HS-5 (cell line): ENCODE measurements at places on chromosomes 4 and X.

DNA sequence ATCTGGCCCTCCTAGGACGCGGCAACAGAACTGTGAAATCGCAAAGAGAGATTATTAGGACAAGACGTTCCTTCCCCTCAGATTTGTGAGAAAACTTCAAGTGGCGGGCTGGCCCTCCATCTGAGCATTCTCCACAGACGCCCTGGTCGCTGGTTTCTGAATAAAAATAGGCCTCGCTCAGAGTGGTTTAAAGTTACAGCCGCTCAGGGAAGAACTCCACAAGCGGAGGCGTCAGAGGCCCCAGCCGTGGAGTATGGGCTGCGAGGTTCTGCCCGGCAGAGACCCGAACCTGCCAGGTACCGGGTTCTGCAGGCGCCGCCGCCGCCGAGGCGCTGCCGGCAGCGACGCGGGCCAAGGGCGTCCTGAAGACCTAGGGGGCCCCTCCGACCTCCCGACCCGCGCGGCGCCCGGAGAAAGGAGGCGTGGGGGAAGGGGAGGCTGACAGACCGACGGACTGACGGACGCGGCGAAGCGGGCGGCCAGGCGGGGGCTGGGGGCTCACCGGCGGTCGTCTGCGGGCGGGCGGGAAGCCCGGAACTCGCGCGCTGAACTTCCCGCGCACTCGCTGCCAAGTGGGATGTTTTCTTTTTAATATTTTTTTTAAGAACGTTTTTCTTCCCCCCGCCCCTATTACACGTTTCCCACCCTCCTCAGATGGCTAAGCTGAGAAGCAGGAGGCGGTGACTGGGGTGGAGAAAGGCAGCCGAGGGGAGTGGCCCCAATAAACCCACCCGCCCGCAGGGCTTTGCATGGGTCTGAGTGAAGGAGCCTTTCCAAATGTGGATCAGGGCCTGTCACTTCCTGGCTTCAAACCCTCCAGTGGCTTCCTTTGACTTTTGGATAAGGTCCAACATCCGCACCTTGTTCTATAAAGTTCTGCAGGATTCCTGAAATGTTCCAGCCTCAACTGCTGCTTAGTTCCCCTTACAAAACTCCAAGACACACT lies at the start of gene PABPC4L:
Gene PABPC4L (minus strand): TSS at position 574 of the 946 bp plus-strand sequence. CDS start 770 bp downstream, outside the sequence.
- no peak for DNase-seq

GRCh38 chr4:184420881-184421416 lies 53.4 kb downstream of the IRF2 start:
- no peak for DNase-seq

- no peak for DNase-seq
Measured at GRCh38 chr4:24202579-24202978, 312.7 kb upstream of the PPARGC1A start.

DNA sequence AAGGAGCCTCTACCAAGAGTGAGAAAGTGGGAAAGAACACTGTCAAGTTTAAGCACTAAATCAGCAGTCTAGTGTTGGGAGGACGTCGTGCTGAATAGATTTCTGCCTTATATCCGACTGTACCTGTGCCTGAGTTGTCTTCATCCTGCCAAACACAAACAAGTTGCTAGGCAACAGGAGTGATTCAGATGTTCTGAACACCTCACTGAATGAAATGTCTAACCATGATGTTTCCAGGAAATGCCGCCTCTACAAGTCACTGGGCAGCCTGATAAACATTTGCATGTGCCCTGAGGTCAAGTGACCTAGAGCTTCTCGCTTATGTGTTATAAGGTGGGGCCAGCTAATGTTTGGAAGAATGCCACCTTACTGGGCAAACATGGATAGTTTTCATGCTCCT lies 37.9 kb downstream of the SGMS2 start:
- DNase-seq = peak; percentile 40

- DNase-seq = no peak
Measured at GRCh38 chrX:133568109-133568508, 152.8 kb upstream of the GPC4 start.

DNA sequence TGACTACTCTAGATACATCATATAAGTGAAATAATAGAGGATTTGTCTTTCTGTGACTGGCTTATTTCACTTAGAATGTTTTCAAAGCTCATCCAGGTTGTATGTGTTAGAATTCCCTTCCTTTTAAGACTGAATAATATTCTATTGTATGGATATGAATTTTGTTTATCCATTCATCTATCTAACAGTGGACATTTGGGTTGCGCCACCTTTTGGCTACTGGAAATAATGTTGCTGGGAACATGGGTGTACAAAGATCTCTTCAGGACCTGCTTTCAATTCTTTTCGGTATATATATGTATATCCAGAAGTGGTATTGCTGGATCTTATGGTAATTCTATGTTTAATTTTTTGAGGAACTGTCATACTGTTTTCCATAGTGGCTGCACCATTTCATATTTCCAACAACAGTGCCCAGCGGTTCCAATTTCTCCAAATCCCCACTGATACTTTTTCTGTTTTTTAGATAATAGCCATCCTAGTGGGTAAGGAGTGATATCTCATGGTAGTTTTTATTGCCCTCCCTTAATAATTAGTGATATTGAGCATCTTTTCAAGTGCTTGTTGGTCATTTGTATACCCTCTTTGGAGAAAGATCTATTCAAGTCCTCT lies 3.4 kb upstream of the SCD5 start:
- DNase-seq = no peak

- DNase-seq = no peak
Measured at GRCh38 chrX:106952988-106953387, 32.8 kb downstream of the CLDN2 start.

GRCh38 chr4:95547715-95548471 lies 880 bp downstream of the UNC5C start:
- no peak for DNase-seq

DNA sequence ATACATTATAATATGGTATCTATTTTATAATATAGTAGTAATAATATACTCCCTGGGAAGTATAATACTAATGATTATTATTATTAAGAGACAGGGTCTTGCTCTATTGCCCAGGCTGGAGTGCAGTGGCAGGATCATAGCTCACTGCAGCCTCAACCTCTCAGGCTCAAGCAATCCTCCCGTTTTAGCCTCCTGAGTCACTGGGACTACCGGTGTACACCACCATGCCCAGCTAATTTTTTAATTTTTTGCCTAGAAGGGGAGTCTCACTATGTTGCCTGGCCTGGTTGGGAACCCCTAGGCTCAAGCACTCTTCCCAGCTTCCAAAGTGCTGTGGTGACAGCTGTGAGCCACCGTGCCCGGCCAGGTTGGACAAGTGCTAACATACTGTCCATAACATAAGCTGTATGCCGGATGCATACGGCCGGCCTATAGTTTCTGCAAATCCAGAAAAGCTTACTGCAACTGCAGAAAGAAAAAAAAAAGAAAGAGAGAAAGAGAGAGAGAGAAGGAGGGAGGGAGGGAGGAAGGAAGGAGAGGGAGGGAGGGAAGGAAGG lies 94.2 kb upstream of the PPP2R3B start:
- no peak for DNase-seq

DNA sequence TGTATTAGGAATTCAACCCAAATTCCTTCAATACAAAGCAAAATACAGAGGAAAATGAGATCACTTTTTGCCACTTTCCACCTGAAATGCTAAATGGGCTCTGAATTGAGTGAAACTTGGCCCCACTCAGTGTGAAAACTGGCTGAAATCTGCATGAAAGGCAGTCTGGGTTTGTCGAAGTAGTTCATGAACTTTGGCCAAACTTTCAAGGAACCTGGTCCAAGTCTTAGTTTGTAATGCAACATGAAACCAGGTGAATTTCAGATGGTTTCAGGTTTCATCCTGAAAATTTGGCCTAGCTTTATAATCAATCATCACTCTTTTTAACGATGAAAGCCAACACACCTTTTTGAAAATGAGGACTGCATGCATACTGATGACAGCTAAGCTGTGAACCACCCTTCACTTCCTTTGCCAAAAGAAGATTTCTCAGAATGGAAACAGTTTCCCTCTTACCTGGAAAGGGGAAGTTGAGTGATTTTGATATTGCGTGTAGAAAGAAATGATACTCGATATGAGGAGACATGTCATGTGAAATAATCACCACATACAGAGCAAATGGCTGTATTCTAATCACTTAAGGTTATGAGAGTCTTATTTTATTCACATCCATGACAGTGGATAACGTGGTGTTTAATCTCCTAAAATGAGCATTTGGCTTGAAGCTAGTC lies 209.9 kb upstream of the ETNPPL start:
- DNase-seq = no peak

- no peak for DNase-seq
Measured at GRCh38 chr4:8198206-8198905, 734 bp upstream of the SH3TC1 start.

DNA sequence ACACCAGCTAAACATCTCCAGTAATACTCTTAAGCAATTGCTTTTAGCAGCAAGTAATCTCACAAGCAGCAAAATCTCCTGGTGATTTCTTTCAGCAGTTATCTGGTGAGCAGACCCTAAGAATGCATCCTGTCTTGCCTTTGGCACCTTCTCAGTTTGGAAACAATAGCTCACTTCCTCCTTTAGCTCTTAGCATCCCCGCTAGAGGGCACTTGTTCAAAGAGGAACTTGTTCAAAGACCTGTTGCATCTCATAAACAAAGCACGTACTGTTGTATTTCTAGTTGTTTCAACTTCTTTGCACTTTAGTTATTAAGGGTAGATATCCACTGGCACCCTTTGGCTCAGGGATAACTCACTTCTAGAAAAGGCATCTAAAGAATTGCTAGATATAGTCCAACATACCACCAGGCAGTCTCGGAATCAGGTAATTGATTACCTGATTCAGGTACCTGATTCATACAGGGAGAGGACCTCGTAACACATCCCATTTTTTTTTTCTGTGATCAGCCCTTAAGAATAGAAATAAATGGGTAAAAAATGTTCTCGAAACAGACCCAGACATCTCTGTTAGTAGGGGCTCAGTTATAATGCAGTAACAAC lies 81.9 kb upstream of the QRFPR start:
- DNase-seq = peak; percentile 36

DNA sequence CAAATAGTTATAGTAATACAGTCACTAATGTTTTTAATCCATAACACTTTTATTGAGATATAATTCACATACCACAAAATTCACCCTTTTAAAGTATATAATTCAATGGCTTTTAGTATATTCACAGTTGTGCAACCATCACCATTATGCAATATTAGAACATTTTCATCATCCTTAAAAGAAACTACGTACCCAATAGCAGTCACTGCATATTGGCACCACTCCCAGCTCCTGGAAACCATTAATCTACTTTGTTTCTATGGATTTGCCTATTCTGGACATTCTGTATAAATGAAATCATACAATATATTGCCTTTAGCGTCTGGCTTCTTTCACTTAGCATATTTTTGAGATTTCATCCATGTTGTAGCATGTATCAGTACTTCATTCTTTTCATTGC lies 99.3 kb downstream of the AMMECR1 start:
- no peak for DNase-seq

- no peak for DNase-seq
Measured at GRCh38 chr4:76016393-76016792, 6.9 kb downstream of the CXCL10 start.

DNA sequence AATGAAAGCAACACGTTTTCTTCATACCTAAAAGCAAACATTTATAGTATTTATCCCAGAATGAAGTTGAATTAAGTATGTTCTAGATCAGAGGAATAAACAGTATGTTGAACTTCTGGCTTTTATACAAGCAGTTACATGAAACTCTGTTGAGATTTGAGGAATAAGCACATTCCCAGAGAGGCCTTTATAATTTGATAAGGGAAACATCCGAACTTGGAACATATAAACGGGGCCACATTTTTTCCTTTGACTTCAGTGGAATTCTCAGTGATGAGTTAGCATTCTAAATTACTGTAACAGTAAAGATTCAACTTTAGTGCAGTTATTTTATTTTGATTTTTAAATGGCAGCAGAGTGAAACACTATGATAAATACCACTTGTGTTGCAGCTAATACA lies 119.5 kb downstream of the GLRA3 start:
- DNase-seq = no peak
